ENCODE measurements at places on chromosomes 5 and 9. TPM values are rescaled to one million over a fixed set of nuclear protein-coding genes. Genes with fewer than 3 reads are reported as not detected.

- H3K4me3 ChIP-seq = no peak overlapping the region
- H3K27ac ChIP-seq = no peak overlapping the region
- H3K36me3 ChIP-seq = no peaks in the 10 kb centered on the region
- no peak for DNase-seq
- no peaks in the 10 kb centered on the region for H3K4me1 ChIP-seq
Observed at GRCh38 chr9:124611106-124611505, 103.9 kb upstream of the NR5A1 start.

DNA sequence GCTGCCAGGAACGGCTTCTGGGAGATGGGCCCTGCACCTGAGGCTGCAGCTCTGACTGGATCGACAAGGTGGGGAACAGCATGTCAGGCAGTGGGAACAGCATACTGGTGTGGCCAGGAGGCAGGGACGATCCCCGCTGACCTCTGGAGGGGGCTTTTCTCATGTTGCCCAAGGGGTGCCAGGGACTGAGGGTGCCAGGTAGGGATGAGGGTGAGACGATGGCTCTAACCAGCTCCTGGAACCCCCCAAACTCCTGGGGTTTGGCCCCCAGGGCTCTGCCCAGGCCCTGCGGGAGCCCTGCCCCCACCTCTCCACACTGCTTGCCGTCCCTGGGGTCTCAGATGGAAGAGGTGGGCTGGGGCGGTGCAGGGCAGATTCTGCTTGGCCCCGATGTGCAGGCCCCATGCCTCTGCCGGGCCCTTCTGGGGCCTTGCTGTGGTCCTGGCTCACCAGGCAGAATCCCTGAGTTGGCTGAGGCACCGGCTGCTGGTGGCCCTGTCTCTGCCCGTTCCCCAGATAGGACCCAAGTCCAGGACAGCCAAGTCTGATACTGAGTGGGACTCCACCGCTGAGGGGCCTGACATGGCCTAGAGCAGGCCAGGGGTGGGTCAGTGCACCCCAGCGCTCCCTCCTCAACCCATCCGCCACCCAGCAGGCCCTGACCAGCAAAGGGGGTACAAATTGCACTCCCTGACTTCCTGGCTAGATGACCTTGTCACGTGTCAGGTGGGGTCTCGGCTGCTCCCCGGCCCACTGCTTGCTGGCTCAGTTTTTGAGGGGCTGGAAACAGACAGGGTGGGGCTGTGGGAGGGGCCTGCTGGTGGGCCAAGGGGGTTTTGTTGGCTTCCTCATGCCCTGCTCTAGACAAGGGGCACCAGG lies 28.4 kb upstream of the RNF130 start:
- H3K27ac ChIP-seq = no peak overlapping the region
- H3K4me3 ChIP-seq = no peak overlapping the region
- H3K4me1 ChIP-seq = no peaks in the 10 kb centered on the region
- no peaks in the 10 kb centered on the region for H3K36me3 ChIP-seq
- peaks cover 24% of the 10 kb centered on the region for H3K27me3 ChIP-seq

- H3K27ac ChIP-seq = no peak overlapping the region
- DNase-seq = no peak
- no peak overlapping the region for H3K4me3 ChIP-seq
- H3K36me3 ChIP-seq = no peaks in the 10 kb centered on the region
- no peaks in the 10 kb centered on the region for H3K4me1 ChIP-seq
- H3K27me3 ChIP-seq = no peaks in the 10 kb centered on the region
Observed at GRCh38 chr5:116668390-116668789, 93.8 kb upstream of the SEMA6A start.

DNA sequence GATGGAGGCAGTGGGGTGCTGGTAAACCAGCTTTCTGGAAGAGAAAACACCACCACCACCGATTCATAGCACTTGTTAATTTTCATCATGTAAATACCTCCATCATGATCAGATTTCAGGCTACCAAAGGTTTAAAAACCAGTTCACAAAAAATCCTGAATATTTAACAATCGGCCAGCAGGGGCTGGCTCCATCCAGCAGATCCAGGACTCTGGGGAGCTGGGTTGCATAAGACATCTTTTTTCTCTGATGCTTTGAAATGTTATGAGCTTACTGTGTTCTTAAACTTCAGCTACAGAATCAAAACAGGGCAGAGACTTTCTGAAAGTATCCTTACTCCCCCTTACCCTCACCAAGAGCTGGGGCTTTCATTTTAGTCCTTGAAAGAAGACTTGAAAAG lies 14.6 kb upstream of the RNF183 start:
- H3K36me3 ChIP-seq = no peaks in the 10 kb centered on the region
- no peaks in the 10 kb centered on the region for H3K4me1 ChIP-seq
- no peak overlapping the region for H3K4me3 ChIP-seq
- no peak for DNase-seq

DNA sequence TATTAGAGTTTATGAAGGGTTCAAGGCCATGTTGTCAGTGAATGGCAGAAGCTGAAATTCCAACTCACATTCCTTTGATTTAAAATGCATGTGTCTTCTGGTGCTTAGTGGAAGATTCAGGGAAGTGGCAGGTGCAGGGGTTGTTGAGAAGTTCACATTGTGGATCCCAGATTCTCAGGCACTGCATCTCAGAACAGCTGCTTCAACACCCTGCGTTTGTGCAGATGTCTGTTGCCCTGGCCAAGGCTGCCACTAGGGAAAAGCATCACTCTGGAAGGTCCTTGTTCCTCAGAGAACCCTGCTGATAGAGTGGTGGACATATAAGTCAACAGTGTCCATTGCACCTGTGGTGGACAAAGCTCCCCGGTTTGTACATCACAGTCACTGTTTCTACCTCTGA lies 162.7 kb downstream of the PAPPA start:
- H3K27ac ChIP-seq = no peak overlapping the region
- no peaks in the 10 kb centered on the region for H3K4me1 ChIP-seq

DNA sequence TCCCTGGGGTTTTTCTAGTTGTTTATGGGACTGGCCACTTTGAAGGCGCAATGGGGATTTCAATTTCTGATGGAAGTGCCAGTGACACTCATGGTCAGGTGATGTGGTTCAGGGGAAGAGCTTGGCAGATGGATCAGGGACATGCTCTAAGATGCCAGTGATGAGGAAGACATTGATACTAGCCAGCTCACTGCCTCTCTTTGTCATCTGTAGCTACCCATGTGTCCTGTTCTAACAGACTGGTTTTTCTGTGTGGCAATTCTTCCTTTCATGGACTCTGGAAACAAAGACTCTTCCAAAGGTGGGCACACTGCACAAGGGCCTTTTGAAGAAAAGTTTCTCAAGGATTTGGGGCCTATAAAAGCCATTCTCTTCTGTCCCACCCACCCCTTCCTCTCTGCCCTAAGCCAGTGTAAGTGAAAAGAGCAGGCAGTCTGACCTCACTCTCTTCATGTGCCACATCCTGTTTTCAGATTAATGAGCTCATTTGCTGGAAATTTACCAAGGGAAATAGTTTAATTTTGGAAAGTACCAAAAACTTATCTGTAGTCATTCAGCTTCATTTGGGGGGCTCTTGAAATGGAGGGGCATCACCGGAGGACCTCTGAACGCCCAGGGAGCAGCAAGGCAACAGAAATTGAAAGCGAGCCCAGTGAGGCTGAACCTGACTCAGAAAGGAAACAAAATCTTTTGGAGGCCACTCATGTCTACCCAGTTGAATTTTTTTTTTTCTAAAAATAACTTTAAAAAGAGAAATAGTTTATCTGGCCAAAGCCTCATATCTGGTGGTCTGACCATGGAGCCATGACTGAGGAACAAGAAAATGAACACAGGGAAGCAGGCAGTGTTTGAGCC lies 4.9 kb upstream of the TRAF1 start:
- DNase-seq = no peak
- peaks cover 27% of the 10 kb centered on the region for H3K4me1 ChIP-seq
- H3K36me3 ChIP-seq = no peaks in the 10 kb centered on the region
- no peaks in the 10 kb centered on the region for H3K27me3 ChIP-seq

- no peaks in the 10 kb centered on the region for H3K27me3 ChIP-seq
- H3K4me1 ChIP-seq = peaks cover 17% of the 10 kb centered on the region
- DNase-seq = peak; percentile 65
- H3K4me3 ChIP-seq = no peak overlapping the region
Observed at GRCh38 chr9:36328798-36329411, 70.7 kb upstream of the GNE start.

GRCh38 chr5:65822710-65823109 lies 100.7 kb downstream of the NLN start:
- H3K36me3 ChIP-seq = no peaks in the 10 kb centered on the region
- H3K4me1 ChIP-seq = peaks cover 32% of the 10 kb centered on the region
- no peak for DNase-seq
- H3K4me3 ChIP-seq = no peak overlapping the region

GRCh38 chr5:34531751-34532360 lies 124.3 kb upstream of the RAI14 start:
- no peak overlapping the region for H3K4me3 ChIP-seq
- no peak overlapping the region for H3K27ac ChIP-seq
- peaks cover 52% of the 10 kb centered on the region for H3K4me1 ChIP-seq
- no peak for DNase-seq
- H3K27me3 ChIP-seq = no peaks in the 10 kb centered on the region

DNA sequence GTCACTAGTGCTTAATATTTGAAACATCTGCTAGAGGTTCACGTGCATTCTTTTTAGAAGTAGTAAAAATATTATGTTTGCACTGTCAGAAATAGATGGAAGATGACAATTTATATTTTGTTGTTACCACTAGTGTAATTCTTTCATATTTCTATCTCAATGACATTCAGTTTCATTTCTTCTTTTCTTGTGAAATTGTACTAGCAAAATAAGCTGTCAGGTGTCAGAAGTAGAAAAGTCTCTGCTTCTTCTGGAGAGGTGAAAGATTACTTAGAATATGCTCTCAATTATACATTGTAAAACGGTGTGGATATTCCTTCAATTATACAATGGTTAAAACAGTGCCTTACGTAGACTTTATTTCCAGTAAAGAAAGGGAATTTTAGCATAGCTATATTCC lies 395.4 kb downstream of the CSNK1G3 start:
- no peaks in the 10 kb centered on the region for H3K36me3 ChIP-seq
- no peak for DNase-seq
- no peak overlapping the region for H3K4me3 ChIP-seq
- no peaks in the 10 kb centered on the region for H3K4me1 ChIP-seq

- no peak overlapping the region for H3K4me3 ChIP-seq
- no peak overlapping the region for H3K27ac ChIP-seq
- no peaks in the 10 kb centered on the region for H3K27me3 ChIP-seq
- H3K36me3 ChIP-seq = no peaks in the 10 kb centered on the region
Observed at GRCh38 chr5:160330212-160330611, 17.8 kb upstream of the CCNJL start.

DNA sequence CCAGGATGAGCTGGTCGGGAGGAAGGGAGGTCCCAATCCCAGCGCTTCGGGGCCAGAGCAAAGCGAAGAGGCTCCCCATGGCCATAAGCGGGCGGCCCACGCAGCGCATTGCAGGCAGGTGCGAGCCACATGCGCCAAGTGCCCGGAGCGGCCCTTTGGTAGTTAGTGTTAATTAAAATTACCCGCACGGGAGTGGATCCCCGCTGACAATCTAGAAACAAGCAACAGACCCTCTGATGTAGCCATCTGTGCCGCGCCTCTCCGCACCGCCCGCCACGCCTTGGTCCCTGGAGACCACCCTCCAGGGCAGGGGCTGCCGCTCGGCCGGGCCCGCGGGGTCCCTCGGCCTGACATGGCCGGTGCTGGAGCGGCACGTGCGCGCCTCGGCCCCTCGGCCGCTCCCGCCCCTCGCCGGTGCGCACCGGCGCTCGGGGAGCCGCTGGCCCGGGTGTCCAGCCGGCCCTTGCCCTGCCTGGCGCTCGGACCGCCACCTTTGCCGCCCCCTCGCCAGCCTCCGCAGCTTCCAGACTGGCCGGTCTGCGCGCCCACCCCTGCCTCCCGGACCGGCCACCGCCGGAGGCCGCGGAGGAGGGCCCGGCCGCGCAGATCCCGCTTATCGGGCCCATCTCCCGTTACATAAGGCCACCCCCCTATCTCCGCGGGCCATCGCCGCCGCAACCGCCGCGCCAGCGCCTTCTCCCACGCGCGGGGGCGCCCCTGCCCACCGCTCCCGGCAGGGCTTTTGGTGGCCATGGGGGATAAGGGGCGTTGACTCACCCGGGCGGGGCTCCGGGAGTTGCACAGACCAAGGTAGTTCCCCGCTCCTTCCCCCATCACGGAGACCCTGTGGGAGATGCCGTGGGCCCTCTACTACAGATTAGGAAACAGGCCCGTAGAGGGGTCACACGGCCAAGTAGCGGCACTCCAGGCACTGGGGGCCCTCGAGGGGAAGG lies 1.9 kb upstream of the IL13 start:
- H3K36me3 ChIP-seq = no peaks in the 10 kb centered on the region
- H3K27ac ChIP-seq = no peak overlapping the region
- H3K4me1 ChIP-seq = no peaks in the 10 kb centered on the region
- no peaks in the 10 kb centered on the region for H3K27me3 ChIP-seq
- H3K4me3 ChIP-seq = no peak overlapping the region

- no peak overlapping the region for H3K4me3 ChIP-seq
- peaks cover 12% of the 10 kb centered on the region for H3K4me1 ChIP-seq
- 0 out of 2 replicates have a peak overlapping the region, but pooled peaks have one; percentile 37 for H3K27ac ChIP-seq
- H3K27me3 ChIP-seq = no peaks in the 10 kb centered on the region
Observed at GRCh38 chr5:159240301-159240870, 22.7 kb upstream of the UBLCP1 start.

DNA sequence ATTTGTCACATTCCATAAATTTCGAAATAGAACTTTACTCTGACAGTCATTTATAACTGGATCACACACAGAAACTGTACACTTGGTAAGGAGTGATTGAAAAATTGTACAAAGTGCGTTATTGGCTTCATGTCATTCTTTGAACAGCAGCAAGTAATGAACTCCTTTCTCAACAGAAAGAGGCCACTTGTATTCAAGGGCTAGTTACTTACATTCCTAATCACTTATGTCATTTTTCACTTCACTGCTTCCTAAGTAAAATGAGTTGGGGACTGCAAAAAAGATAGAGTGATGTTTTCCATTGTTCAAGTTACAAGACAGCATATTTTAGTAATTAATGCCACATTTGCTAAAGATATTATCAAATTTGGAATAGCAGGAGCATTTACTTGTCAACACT lies 893.2 kb downstream of the DTWD2 start:
- H3K27ac ChIP-seq = no peak overlapping the region
- no peaks in the 10 kb centered on the region for H3K27me3 ChIP-seq
- no peak for DNase-seq
- no peaks in the 10 kb centered on the region for H3K36me3 ChIP-seq

GRCh38 chr5:54885636-54886035 lies 99.8 kb downstream of the ESM1 start:
- no peak for DNase-seq
- no peaks in the 10 kb centered on the region for H3K36me3 ChIP-seq
- no peak overlapping the region for H3K4me3 ChIP-seq

GRCh38 chr9:82706786-82707185 lies 356.2 kb downstream of the RASEF start:
- no peaks in the 10 kb centered on the region for H3K27me3 ChIP-seq
- H3K36me3 ChIP-seq = no peaks in the 10 kb centered on the region
- H3K27ac ChIP-seq = no peak overlapping the region
- H3K4me3 ChIP-seq = no peak overlapping the region
- DNase-seq = no peak

GRCh38 chr9:77793849-77794248 lies 145.7 kb upstream of the GNA14 start:
- peaks cover 28% of the 10 kb centered on the region for H3K4me1 ChIP-seq
- no peak overlapping the region for H3K27ac ChIP-seq
- DNase-seq = peak; percentile 60
- H3K4me3 ChIP-seq = no peak overlapping the region
- H3K36me3 ChIP-seq = 0 out of 2 replicates have a peak, but pooled peaks cover 6% of the 10 kb centered on the region
- no peaks in the 10 kb centered on the region for H3K27me3 ChIP-seq

Gene TAF11L10
- total RNA-seq = not detected

Gene C9
- not detected for total RNA-seq

Gene EGR1
- total RNA-seq = 24.7 TPM

Gene FGF1
- 0.44 TPM for total RNA-seq

Gene TRIM36
- 0.15 TPM for total RNA-seq

Gene KYAT1
- 27.6 TPM for total RNA-seq
